Glutamatergic neuron (in vitro differentiated cells): ENCODE measurements at places on chromosomes 7 and 10. TPM values are rescaled to one million over a fixed set of nuclear protein-coding genes. Genes with fewer than 3 reads are reported as not detected.
A peak's percentile ranks its signal among the peaks of the same experiment; 100 is the strongest.

DRGX gene
- total RNA-seq, result 65.2 TPM

GRCh38 chr10:112314822-112315474 is 31.7 kb downstream of the TECTB start:
- no peak overlapping the region for H3K27ac ChIP-seq
- H3K36me3 ChIP-seq, result no peaks in the 10 kb centered on the region
- DNase-seq, result peak; percentile 86
- no peaks in the 10 kb centered on the region for H3K27me3 ChIP-seq

DNA sequence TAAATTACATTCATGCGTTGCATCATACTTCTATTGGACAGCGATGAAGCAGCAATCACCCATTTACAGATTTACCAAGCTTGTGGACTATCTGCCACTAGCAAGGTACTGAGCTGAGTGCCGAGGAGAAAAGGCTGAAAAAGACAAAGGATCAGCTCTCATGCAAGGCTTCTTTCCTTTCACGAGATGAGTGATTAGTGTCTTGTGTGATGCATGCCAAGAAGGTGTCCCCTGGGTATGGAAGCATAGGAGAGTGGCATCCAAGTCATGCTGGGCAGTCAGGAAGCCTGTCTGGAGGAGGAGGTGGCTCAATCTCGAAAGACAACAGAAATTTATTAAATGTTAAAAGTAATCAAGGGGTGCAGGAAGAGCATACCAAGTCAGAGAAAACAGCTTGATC is 40.9 kb downstream of the ACSM6 start:
- H3K27ac ChIP-seq, result no peak overlapping the region
- H3K4me1 ChIP-seq, result peaks cover 10% of the 10 kb centered on the region
- DNase-seq, result no peak

GRCh38 chr10:118562851-118563250 is 32.6 kb downstream of the PRLHR start:
- no peak overlapping the region for H3K27ac ChIP-seq
- DNase-seq, result no peak
- peaks cover 8% of the 10 kb centered on the region for H3K4me1 ChIP-seq
- no peaks in the 10 kb centered on the region for H3K27me3 ChIP-seq
